ENCODE measurements at places on chromosomes 4 and X. TPM values are rescaled to one million over a fixed set of nuclear protein-coding genes. Genes with fewer than 3 reads are reported as not detected.

The RAB40AL gene
- polyA plus RNA-seq: 0.35 TPM

The PSAPL1 gene
- 0.58 TPM for polyA plus RNA-seq

The GDI1 gene
- 59.3 TPM for polyA plus RNA-seq

The RAB41 gene
- not detected for polyA plus RNA-seq

The AMELX gene
- polyA plus RNA-seq: not detected

The MAGEB1 gene
- polyA plus RNA-seq: not detected

The KIF4A gene
- polyA plus RNA-seq: 7.2 TPM

The SLC7A11 gene
- polyA plus RNA-seq: 1.0 TPM

GRCh38 chrX:15579778-15580747 lies 20.7 kb downstream of the ACE2 start:
- H3K27me3 ChIP-seq: no peaks in the 10 kb centered on the region
- H3K27ac ChIP-seq: peak overlapping the region; percentile 85
- H3K36me3 ChIP-seq: peaks cover 3% of the 10 kb centered on the region
- H3K4me3 ChIP-seq: no peak overlapping the region

GRCh38 chr4:130591091-130591490 lies 1495.1 kb downstream of the C4orf33 start:
- H3K4me3 ChIP-seq: no peak overlapping the region
- DNase-seq: no peak
- H3K4me1 ChIP-seq: no peaks in the 10 kb centered on the region
- no peak overlapping the region for H3K27ac ChIP-seq
- H3K36me3 ChIP-seq: no peaks in the 10 kb centered on the region

GRCh38 chr4:169657470-169658107 lies 37.2 kb downstream of the CLCN3 start:
- peaks cover 3% of the 10 kb centered on the region for H3K4me1 ChIP-seq
- H3K27ac ChIP-seq: peak overlapping the region; percentile 20
- H3K27me3 ChIP-seq: no peaks in the 10 kb centered on the region
- peaks cover 2% of the 10 kb centered on the region for H3K36me3 ChIP-seq
- H3K4me3 ChIP-seq: no peak overlapping the region
- peak; percentile 84 for DNase-seq

DNA sequence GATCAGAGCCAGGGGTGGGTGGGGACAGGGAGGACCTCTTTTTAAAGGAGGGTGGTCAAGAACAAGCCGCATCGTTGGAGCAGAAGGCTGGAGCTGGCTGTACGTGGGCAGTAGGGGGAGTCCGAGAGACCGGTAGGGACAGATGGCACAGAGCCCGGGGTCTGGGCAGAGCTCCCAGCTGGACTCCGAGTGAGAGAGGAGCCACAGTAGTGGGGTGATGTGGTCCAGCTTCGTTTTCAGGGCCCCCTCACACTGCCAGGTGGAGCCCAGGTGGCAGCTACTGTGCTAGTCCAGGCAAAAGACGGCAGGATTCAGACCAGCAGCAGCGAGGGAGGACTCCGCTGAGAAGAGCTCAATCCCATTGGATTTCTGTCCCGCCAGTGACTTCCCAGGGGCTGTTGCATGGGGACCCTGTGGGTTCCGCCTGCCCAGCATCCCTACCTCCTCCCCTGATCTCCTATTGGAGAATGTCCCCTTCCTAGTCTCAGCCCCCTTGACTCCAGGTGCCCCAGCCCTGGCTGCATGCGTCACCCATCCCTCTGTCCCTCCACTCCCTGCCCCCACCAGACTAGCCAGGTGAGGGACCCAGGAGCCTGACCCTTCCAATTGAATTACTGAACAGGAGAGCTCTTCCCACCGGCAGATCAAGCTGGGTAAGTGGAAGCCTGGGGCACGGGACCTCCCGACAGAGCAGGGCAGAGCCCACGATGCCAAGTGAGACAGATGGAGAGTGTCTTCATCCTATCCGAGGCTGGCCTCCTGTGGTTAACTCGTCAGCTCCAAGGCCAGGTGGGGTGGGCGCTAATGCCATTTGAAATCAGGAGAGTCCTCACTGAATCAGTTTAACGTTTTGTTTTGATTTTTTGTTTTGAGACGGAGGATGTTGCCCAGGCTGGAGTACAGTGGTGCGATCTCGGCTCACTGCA lies 2.9 kb downstream of the ARHGAP4 start:
- peaks cover 31% of the 10 kb centered on the region for H3K4me1 ChIP-seq
- no peaks in the 10 kb centered on the region for H3K27me3 ChIP-seq
- H3K36me3 ChIP-seq: peaks cover 17% of the 10 kb centered on the region
- no peak overlapping the region for H3K27ac ChIP-seq
- DNase-seq: no peak

GRCh38 chrX:13649838-13650237 lies 3.1 kb upstream of the TCEANC start:
- DNase-seq: no peak
- no peak overlapping the region for H3K27ac ChIP-seq
- H3K4me1 ChIP-seq: no peaks in the 10 kb centered on the region
- H3K4me3 ChIP-seq: no peak overlapping the region
- no peaks in the 10 kb centered on the region for H3K27me3 ChIP-seq

DNA sequence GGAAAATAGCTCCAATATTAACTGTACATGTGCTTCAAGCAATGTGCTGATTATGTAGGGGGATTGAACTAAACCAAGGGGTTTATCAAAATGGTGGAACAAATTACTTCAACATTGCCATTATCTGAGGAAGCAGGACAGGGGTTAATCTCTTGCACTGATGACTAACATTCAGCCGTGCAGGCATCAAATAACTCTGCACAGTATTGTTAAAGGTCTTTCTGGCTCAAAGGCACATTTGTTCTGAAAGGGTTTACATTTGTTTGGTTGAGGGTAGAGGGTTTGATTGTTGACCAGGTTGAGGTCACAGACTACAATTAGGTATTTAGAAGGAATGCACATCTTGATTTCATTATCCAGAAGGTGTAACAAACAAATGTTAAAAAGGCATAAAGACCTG lies 32.2 kb upstream of the CCSER1 start:
- no peak for DNase-seq
- H3K4me1 ChIP-seq: no peaks in the 10 kb centered on the region

DNA sequence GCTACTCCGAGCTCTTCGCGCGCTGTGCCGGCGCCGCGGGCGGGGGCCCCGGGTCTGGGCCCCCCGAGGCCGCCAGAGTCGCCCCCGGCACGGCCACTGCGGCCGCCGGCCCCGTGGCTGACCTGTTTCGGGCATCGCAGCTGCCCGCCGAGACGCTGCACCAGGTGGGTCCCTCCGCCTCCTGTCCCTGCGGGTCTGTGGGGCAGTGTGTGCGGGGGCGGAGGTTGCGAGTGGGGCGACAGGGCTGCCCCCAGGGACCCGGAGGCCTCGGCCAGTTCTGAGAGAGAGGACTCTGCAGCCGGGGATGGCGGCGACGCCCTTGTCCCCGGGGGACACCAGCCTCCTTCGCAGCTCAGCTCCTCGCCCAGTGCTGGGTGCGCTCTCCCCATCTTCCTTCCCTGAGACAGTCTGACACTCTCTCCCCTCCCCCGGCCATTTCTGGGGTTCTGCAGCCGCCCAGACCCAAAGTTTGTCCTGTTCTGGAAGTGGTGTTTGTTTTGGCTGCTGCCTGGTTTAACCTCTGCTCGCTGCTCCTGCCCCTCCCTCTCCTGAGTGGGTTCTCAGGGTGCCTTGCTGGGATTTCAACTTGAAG lies 609 bp downstream of the REPS2 start:
- no peaks in the 10 kb centered on the region for H3K27me3 ChIP-seq
- H3K4me1 ChIP-seq: no peaks in the 10 kb centered on the region
- DNase-seq: peak; percentile 19
- H3K36me3 ChIP-seq: no peaks in the 10 kb centered on the region
- no peak overlapping the region for H3K27ac ChIP-seq

DNA sequence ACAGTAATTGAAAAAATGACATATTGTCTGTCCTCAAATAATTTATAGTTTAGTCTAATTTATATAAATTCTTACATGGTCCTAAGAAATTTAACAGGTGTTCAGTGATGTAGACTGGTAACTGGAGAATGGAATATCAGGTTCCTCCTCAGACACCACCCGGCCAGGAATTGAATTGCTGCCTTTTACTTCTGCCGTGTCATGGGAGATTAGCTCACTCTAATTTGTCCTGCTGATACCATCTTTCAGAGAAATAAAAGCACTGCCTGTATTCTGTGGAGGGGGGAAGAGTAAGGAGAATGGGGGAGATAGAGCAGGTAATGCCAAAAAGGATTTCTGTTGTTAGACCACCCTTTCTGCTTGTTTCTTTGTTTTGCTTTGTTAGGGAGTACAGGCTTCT lies 125.2 kb upstream of the KLHL4 start:
- H3K27ac ChIP-seq: no peak overlapping the region
- no peak overlapping the region for H3K4me3 ChIP-seq
- no peaks in the 10 kb centered on the region for H3K36me3 ChIP-seq
- DNase-seq: no peak

DNA sequence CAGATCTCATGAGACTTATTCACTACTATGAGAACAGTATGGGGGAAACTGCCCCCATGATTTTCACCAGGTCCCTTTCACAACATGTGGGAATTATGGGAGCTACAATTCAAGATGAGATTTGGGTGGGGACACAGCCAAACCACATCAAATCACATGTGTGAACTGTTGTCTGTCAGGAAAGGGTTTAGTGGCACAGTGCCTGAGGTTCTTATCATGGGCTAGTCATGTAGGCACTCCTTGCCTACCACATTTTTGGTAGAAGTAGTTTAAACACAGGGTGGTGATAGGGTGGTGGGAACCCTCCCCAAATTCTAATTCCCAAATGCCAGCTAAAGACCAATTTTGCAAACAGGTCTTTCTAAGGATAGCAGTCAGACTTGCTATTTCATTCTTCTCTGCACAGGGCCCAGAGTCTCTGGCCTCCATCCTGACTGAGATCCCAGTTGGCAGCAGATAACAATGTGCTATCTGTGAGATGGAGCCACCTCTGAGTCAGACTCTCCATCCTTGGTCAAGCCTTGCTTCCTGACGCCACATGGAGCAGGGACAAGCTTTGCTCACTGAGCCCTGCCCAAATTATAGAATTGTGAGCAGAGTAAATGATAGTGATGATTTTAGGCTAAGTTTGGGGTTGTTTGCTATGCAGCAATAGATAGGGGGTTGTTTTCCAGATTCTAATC lies 33.5 kb upstream of the SETD7 start:
- H3K4me1 ChIP-seq: no peaks in the 10 kb centered on the region
- no peaks in the 10 kb centered on the region for H3K36me3 ChIP-seq
- DNase-seq: no peak
- H3K4me3 ChIP-seq: no peak overlapping the region
- H3K27me3 ChIP-seq: peaks cover 4% of the 10 kb centered on the region
- H3K27ac ChIP-seq: no peak overlapping the region

GRCh38 chr4:77183777-77184420 lies 26.9 kb downstream of the CCNG2 start:
- H3K27ac ChIP-seq: no peak overlapping the region
- no peaks in the 10 kb centered on the region for H3K27me3 ChIP-seq
- DNase-seq: no peak
- no peaks in the 10 kb centered on the region for H3K4me1 ChIP-seq
- H3K36me3 ChIP-seq: no peaks in the 10 kb centered on the region

DNA sequence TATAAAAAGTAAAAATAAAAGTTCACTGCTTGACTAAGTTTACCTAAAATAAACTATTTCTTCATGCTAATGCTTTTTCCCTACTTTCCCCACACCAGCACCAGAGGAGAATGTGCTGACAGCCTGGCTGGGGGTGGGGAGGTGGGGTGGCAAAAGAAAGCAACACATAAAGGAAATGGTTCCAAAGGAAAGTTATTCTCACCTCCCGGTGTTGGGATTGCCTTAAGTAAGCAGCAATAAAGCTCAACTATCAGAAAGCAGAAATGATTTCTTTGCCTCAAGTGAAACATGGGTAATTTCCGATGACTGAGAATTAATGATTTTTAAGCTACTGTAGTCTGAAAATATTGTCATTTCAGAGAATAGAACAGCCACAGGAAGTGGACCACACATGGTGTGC lies 84.5 kb upstream of the DKK2 start:
- no peak overlapping the region for H3K27ac ChIP-seq
- H3K27me3 ChIP-seq: no peaks in the 10 kb centered on the region
- H3K36me3 ChIP-seq: no peaks in the 10 kb centered on the region
- no peak overlapping the region for H3K4me3 ChIP-seq
- no peak for DNase-seq

- H3K36me3 ChIP-seq: no peaks in the 10 kb centered on the region
- H3K27me3 ChIP-seq: no peaks in the 10 kb centered on the region
- H3K27ac ChIP-seq: no peak overlapping the region
- no peaks in the 10 kb centered on the region for H3K4me1 ChIP-seq
- DNase-seq: no peak
- H3K4me3 ChIP-seq: no peak overlapping the region
Measured at GRCh38 chrX:137236837-137237236, 203.0 kb upstream of the GPR101 start.

DNA sequence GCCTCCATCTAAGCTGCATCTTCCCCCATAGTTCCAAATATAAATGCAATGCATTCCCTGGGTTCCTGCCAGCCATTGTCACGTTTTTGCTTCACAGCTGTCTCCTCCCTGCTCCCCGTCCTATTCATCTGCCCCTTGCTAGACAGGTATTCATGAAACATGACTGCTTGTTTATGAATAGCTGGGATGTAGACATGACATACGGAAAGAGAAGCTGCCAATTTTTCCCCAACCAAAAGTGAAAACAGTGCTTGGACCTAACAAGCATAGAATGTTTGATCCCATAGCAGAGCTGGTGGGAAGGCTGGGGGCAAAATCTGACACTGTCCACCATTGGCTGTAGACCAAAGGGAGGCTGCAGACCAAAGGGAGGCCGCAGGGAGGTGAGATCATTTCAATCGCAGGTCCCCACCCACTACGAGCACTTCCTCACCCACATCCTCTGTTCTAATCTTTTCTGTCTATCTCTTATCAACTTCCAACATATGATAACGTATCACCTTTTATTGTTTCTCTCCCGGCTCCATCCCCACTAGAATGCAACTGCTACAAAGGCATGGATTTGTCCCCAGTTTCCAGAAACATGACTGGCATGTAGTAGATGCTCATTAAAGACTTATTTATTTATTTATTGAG lies 8.5 kb upstream of the GYG2 start:
- no peaks in the 10 kb centered on the region for H3K36me3 ChIP-seq
- no peaks in the 10 kb centered on the region for H3K4me1 ChIP-seq
- H3K27ac ChIP-seq: no peak overlapping the region

GRCh38 chrX:14491689-14492088 lies 37.6 kb upstream of the GLRA2 start:
- no peaks in the 10 kb centered on the region for H3K27me3 ChIP-seq
- no peak for DNase-seq
- no peak overlapping the region for H3K4me3 ChIP-seq
- H3K27ac ChIP-seq: no peak overlapping the region
- no peaks in the 10 kb centered on the region for H3K36me3 ChIP-seq

DNA sequence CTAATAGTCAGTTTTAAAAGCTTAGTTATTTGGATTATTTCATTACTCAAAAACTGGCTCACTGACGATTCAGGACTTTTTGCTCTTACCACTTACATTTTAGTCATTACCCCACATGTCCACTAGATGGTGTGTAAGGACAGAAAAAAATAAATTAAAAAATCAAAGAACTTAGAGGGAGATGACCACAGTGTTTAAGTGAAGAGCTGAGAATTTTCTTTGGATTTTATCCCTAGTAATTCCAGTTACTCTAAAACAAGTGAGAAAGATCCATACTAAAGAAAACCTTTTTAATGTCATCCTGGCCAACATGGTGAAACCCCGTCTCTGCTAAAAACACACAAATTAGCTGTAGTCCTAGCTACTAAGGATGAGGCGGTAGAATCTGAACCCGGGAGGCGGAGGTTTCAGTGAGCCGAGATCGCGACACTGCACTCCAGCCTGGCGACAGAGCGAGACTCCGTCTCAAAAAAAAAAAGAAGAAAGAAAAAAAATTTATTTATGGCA lies 26.4 kb upstream of the TMPRSS11B start:
- no peak overlapping the region for H3K27ac ChIP-seq
- no peaks in the 10 kb centered on the region for H3K36me3 ChIP-seq
- peak; percentile 72 for DNase-seq
- no peaks in the 10 kb centered on the region for H3K4me1 ChIP-seq

GRCh38 chrX:137166591-137166990 lies 132.8 kb upstream of the GPR101 start:
- no peak overlapping the region for H3K27ac ChIP-seq
- H3K4me3 ChIP-seq: no peak overlapping the region
- no peak for DNase-seq
- no peaks in the 10 kb centered on the region for H3K36me3 ChIP-seq

All from small intestine (tissue), 16 donors.